ENCODE measurements at places on chromosomes 16 and 17. TPM values are rescaled to one million over a fixed set of nuclear protein-coding genes. Genes with fewer than 3 reads are reported as not detected.

Gene LITAFD
- total RNA-seq, result not detected

Gene PRR29
- 0.92 TPM for total RNA-seq

Gene SGCA
- 5.5 TPM for total RNA-seq

Gene GSDMA
- total RNA-seq, result not detected

Gene PRR14
- total RNA-seq, result 31.7 TPM

Gene PIPOX
- total RNA-seq, result not detected

Gene KRTAP2-1
- not detected for total RNA-seq

Gene DNAAF1
- total RNA-seq, result not detected

Gene KRT24
- not detected for total RNA-seq

Data from stomach (tissue), 19 donors.